ENCODE measurements at places on chromosomes 11 and 22.

DNA sequence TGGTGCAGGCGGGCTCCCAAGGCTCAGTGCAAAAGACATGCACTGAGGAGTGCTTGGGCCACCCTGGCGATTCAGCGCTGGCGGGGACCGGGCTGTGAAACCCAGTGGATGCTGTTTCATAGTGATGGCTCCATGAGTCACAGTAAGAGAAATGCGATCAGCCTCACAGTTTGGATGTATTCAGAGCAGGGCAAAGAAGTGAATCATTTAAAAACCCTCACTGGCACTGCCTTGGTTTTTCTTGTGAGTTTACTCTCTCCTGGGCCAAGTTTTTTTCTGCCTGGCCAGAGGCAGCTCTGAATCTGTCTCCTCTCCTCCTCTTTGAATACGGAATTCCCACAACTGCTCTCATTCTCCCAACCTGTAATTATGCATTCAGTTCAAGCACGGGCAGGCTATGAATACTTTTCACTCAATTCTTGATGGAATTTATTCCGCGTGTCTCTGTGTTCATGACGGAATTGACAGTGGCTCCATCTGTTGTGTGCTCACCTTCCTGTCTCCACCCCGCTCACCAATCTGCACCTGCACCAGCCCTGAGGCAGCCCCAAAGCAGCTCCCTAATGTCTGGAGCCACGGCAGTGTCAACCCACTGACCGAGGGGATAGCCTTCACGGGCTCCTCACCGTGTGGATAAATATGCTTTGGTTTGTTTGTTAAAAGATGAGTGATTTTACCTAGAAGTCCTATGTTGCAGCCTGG, 14.9 kb downstream of the ADAMTS8 start:
- DNase-seq = no peak

DNA sequence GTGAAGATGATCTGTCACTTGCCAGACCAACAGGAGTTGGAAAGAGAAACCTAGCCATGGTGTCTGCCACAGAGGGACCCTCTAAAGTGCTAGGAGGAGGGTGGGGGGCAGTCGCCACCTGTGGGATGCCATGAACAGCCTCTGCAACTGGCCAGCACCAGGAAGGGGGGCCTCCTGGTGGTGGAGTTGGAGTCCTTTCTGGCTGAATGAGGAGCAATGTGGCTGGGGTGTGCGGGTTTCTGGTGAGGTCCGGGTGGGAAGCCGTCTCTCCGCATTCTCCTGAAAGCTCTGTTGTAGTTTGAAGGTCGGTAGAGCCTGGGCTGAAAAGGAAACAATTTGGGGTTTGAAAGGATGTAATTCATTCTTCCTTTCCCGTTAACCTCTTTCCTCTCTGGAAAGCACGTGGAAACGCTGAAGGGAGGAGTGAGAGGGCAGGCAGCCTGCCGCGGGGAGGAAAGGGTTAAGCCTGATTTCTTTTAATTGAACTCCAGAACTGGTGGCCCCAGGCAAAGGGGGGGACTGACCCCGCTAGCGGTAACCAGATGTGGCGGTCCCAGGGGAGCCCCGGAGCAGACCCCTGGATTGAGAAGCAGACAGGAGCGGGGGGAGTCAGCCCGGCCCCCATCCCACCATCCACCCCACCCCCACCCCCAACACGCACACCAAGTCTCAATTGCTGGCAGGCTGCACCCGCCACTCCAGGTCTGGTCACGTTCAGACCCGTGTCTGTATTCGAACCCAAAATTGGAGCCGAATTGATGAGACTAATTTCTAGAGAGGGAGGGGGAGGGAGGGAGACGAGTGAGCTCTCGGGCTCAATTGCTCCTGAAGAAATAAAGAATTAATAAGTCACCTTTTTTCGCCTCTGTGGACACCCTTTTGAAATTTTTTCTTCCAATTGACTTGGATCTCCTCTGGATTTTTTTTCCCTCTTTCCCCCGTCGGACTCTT, 1.8 kb upstream of the FLI1 start:
- no peak for DNase-seq

- no peak for DNase-seq
These were observed 25.3 kb downstream of the ABTB2 start for GRCh38 chr11:34332524-34332923.

GRCh38 chr11:118622376-118623268, 15.2 kb downstream of the PHLDB1 start:
- no peak for DNase-seq

DNA sequence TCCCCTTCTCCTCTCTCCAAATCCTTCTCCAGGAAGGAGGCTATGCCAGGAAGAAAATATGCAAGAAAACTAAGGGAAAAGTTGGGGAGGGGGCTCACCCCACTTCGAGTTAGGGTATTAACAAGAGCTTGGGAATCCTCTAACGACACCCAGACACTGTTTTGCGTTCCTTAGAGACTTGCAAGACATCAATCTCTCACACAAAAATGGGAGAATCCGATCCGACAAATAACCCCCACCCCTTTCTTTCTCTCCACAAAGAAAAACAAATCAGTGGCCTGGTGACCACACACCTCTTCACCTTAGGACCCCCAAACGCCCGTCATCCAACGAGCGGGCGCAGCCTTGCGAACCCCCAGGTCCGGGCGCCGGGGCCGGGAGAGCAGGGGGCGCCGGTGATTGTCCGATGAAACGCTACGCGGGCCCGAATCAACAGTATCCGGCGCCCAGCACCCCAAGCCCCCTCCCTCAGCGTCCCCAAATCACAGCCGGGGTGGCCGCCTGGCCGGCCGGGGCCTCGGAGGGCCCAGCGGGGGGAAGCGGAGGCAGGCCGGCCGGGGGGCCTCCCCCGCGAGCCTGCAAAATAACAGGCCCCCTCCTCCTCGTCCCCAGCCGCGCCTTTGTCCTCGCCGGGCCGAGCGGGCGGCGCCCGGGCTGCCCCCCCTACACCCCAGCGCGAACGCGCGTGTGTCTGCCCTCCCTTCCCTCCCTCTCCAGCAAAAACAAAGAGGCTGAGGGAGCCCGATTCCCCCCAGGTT, 690 bp downstream of the CSNK1E start:
- peak; percentile 48 for DNase-seq

DNA sequence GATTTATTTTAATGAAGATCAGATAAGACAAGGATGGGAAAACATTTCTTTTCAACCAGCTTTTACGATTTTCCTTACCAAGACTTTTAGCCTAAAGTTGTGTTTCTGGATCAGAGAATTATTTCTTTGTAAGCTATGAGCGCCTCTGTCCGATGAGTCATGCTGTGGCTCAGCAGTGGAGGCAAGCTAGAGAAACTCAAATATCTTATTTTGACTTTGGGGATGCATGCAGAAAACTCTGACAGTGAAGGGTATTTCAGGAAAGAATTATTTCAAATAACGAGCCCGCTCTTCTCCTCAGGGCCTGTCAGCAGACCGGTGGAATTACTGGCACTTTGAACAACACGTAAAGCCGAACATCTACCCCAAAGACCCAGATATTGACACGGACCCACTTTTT, 77.9 kb upstream of the OR5AK2 start:
- DNase-seq = no peak

DNA sequence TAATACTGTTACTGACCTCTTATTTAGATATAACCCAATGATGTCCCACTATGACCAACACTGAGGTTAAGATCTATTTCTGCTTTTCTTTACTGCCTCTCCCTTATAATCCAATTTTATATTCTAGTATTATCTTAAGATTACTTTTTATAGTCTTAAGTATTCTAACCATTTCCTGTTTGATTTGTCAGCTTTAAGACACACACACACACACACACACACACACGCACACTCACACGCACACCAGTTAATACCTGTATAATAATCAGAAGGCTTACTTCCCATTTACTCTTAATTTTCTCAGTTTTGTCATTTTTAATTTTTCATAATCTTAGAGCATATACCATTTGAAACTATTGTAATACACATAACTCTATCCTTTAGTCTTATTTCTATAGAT, 226.0 kb upstream of the C11orf87 start:
- DNase-seq = no peak

DNA sequence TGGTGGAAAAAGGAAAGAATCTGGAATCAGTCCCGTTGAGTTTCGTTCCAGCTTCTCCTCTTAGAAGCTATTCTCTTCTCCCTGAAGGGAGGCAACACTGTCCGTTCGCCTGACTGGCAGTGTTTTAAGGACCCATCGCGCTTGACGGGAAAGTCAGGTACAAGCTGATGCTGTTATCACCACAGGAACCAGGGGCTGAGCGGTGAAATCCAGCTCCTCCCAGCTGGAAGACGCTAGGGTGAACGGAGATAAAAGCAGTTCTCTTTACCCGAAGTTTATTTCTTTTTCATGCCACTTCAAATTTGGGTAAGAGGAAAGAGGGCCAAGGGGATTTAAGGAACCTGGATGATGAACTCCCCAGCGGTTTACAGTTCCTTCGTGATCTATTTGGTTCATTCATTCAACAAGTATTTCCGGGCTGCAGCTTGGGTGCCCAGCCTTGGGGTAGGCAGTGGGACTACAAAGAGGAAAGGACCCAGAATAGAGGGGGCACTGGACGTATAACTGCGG, 551 bp upstream of the DEUP1 start:
- no peak for DNase-seq

GRCh38 chr11:2534134-2534956, 89.5 kb downstream of the KCNQ1 start:
- no peak for DNase-seq

DNA sequence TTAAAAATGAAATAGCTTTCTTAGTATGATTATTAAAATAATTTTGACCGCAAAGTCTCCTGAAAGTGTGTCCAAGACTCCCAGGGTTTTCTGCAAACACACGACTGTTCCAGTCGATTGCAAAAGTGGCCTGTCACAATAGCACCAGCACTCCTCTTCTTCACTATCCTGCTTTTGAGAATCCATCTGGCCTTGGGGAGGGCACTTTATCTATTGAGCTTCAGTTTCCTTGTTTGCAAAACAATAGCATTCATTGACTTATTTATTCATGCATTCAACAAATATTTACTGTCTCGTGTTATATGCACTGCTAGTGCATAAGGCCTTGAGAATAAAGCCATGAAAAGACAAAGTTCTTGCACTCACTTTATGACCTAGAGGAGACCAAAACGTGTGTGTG, 96.2 kb upstream of the NTM start:
- no peak for DNase-seq

DNA sequence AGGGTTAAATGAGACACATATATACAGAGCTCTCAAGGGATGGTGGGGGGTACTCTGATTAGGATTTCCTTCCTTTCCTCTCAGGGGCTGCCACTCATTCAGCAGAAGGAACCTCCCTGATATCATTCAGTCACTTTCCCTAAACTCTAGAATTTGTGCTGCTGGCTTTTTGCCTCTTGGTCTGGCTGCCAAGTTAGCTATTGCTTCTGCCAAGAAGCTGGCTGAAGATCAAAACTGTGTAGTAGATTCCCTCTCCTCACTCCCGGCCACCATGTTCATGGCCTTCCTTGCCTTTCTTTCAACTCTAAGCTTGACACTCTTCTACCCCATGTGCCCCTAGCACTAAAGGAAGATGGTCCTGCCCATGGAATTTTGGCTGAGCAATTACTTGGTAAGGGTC, 18.7 kb downstream of the SLC6A5 start:
- DNase-seq = no peak

DNA sequence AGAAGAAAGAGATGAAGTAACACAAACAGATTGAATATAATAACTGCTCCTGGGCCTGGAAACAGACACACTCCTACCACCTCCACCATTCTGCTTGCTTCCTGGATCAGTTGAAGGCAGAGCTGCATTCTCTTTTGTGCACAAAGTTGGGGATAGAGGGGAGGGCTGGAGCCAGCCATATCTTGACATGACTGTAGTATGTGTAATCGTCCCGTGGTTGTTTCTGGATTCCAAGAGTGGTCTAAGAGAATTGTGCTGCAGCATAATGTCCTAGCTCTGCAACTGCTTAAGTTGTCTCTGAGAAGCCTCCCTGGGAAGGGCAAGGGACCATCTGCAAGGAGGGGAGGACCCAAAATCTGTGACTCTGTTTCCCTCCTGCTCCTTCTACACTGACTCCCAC, 3.2 kb downstream of the CRY2 start:
- DNase-seq = no peak

- no peak for DNase-seq
These were observed 65.2 kb downstream of the ARFGAP3 start for GRCh38 chr22:42791721-42792452.

GRCh38 chr11:96275801-96276594, 67.0 kb downstream of the MAML2 start:
- no peak for DNase-seq

- DNase-seq = no peak
These were observed 38.3 kb upstream of the BRSK2 start for GRCh38 chr11:1351278-1351937.

- no peak for DNase-seq
These were observed 5.2 kb downstream of the SLC25A1 start for GRCh38 chr22:19173047-19174035.

- peak; percentile 35 for DNase-seq
These were observed 751 bp downstream of the ARFGAP3 start for GRCh38 chr22:42856179-42856864.

DNA sequence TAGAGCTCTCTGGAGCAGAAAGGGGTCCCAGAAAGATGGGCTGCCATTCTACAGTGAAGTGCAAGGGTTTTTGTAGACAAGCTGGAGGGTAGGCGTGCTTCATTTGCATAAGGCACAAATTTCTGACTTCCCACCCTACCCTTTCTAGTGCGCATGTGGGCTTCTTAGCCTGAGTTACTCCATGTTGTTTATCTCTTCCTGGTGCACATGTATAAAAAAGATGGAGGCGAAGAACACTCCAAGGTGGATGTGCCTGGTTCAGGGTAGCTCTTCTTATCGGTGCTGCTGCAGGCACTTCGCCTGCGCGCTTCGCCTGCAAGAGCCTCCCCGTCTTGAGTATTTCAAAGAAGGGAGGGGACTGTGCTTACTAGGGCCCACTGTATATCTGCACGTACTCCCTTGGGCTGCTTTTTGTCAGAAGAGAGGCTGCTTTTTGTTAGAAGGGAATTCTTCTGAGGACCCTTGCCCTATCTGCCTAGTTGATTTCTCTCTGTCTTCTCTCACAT, 1047.3 kb upstream of the CNTN5 start:
- DNase-seq = no peak

- no peak for DNase-seq
These were observed 375.1 kb downstream of the SOX6 start for GRCh38 chr11:15981292-15981691.

GRCh38 chr22:33459137-33459536, 401.0 kb upstream of the SYN3 start:
- no peak for DNase-seq

DNA sequence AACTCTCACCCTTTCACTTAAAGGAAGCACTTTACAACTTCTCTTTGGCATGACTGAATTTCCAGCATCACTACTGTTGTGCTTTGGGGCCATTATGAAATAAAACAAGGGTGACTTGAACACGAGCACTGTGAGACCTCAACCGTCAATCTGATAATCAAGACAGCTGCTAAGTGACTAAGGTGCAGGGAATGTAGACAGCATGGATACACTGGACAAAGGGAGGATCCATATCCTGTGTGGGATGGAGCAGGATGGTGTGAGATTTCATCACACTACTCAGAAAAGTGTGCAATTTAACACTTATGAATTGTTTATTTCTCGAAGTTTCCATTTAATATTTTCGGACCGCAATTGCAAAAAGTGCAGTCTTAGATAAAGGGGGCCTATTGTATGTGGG, 16.1 kb upstream of the EXPH5 start:
- DNase-seq = no peak

- no peak for DNase-seq
These were observed 1495.9 kb downstream of the BRD1 start for GRCh38 chr22:48331691-48332220.
